Mesothelial cell of epicardium (in vitro differentiated cells): ENCODE measurements at places on chromosomes 5 and 9.

DNA sequence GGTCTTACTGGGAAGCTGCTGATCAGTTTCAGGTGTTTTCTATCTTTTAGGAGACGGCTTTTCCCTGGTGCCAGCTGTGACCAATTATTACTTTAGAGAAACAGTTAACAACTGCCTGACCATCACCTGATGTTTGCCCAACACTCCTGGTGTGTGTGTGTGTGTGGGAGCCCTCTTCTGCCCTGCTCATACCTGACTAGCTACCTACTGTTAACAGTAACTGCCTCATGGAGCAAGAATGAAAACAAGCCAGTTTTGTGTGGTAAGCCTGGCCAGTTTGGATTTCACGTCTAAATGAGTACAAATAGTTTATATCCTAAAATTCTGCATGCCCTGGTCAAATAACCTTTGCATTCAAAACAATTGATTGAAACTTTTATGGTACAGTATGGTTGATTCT, 46.1 kb upstream of the RIOK2 start:
- H3K4me1 ChIP-seq = peaks cover 9% of the 10 kb centered on the region
- H3K36me3 ChIP-seq = no peaks in the 10 kb centered on the region
- no peaks in the 10 kb centered on the region for H3K27me3 ChIP-seq
- no peak overlapping the region for H3K4me3 ChIP-seq
- no peak for DNase-seq
- peak overlapping the region; percentile 10 for H3K27ac ChIP-seq

DNA sequence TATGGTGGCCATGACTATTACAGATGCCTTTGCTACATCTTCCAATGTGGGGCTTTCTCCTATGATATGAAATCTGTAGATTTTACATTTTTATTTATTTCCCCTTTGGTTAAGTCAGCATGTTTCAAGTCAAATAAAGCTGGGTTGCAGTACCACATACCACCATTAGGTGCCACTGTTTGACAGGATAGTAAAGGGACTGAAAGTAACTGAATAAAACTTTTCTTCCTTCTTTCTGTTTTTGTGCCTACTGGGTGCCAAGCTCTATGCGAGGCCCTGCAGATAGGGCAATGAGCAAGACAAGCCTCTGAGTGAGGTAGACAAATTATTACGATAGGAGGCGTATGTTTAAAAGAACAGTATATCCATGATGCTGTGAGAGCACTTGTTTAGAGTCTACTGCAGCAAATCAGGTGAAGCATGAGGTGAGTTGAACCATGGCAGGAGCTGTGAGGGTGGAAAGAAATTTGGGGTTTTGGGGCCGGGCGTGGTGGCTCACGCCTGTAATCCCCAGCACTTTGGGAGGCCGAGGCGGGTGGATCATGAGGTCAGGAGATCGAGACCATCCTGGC, 64.8 kb downstream of the GDNF start:
- peaks cover 3% of the 10 kb centered on the region for H3K36me3 ChIP-seq
- H3K27me3 ChIP-seq = no peaks in the 10 kb centered on the region
- peaks cover 2% of the 10 kb centered on the region for H3K4me1 ChIP-seq
- no peak overlapping the region for H3K4me3 ChIP-seq
- DNase-seq = no peak
- H3K27ac ChIP-seq = no peak overlapping the region

GRCh38 chr5:142109331-142110045, 909 bp downstream of the NDFIP1 start:
- peaks cover 19% of the 10 kb centered on the region for H3K36me3 ChIP-seq
- no peak for DNase-seq
- peak overlapping the region; percentile 94 for H3K27ac ChIP-seq
- no peaks in the 10 kb centered on the region for H3K27me3 ChIP-seq

- H3K4me3 ChIP-seq = no peak overlapping the region
- H3K27me3 ChIP-seq = no peaks in the 10 kb centered on the region
- peaks cover 59% of the 10 kb centered on the region for H3K4me1 ChIP-seq
- no peak for DNase-seq
- peaks cover 6% of the 10 kb centered on the region for H3K36me3 ChIP-seq
Measured at GRCh38 chr5:147436596-147436995, 73.3 kb downstream of the DPYSL3 start.

- H3K4me3 ChIP-seq = no peak overlapping the region
- H3K27ac ChIP-seq = no peak overlapping the region
- H3K4me1 ChIP-seq = no peaks in the 10 kb centered on the region
- DNase-seq = no peak
- H3K27me3 ChIP-seq = no peaks in the 10 kb centered on the region
Measured at GRCh38 chr5:100584889-100585288, 49.7 kb downstream of the FAM174A start.
